Astrocyte (in vitro differentiated cells and primary cell): ENCODE measurements at places on chromosomes 3 and 15.
A peak's percentile ranks its signal among the peaks of the same experiment; 100 is the strongest.

DNA sequence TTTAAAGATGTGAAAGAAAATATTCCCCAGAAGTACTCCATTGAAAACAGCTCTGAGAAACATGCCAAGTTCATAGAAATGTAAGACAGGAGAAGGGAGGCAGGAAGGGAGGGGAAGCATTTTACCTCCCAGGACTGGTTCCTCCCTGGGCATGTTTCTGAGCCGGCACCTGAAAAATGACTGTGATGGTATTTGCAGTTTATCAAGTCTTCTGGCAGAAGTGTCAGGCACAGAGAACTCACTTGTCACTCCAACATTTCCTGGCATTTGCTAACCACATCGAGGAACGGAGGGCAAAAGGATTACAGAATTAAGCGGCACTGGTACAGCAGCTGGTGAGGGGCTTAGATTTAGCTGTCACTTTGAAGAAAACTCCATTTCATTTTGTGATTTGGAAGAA lies 1054.0 kb downstream of the TUSC7 start:
- H3K4me3 ChIP-seq, result no peak overlapping the region
- DNase-seq, result no peak

- peak overlapping the region; percentile 4 for H3K27ac ChIP-seq
- H3K4me3 ChIP-seq, result no peak overlapping the region
- peaks cover 45% of the 10 kb centered on the region for H3K4me1 ChIP-seq
- DNase-seq, result no peak
These were observed 2.1 kb downstream of the CYB561D2 start for GRCh38 chr3:50352781-50353180.

- peaks cover 6% of the 10 kb centered on the region for H3K4me1 ChIP-seq
- H3K4me3 ChIP-seq, result no peak overlapping the region
- no peak overlapping the region for H3K27ac ChIP-seq
These were observed 3.3 kb upstream of the EHD4 start for GRCh38 chr15:41975669-41976068.

DNA sequence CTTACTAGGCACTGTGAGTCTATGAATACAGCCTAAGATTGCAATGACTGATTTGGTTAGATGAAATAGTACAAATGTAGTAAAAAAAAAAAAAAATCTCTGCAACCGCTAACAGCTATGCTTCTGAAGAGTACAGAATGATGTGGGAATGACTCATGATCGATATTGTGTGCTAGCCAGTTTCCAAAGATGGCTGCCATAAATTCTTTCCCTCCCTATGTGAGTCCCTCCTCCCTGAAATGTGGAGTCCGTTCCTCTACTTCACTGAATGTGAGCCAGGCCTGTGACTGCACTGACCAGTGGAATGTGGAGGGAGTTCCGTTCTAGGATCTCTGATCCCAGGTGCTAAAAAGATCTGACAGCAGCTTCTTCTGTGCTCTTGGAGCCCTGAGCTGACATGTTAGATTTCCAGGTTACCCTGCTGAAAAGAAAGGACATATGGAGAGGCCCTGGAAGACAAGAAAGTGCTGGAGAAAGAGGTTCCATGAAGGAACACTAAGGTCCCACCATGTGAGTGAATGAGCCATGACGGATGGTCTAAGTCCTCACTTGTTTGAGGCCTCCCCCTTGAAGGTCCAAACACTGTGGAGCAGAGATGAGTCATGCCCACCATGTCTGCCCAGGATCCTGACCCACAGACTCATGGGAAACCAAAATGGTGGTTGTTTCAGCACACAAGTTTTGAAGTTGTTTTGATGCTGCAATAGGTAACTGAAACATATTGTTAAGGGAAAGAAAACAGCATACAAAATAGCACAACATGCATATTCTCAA lies 46.3 kb downstream of the DGKG start:
- H3K4me1 ChIP-seq, result peaks cover 12% of the 10 kb centered on the region
- no peak overlapping the region for H3K4me3 ChIP-seq
- DNase-seq, result peak; percentile 95
- H3K36me3 ChIP-seq, result no peaks in the 10 kb centered on the region
- peak overlapping the region; percentile 58 for H3K27ac ChIP-seq

DNA sequence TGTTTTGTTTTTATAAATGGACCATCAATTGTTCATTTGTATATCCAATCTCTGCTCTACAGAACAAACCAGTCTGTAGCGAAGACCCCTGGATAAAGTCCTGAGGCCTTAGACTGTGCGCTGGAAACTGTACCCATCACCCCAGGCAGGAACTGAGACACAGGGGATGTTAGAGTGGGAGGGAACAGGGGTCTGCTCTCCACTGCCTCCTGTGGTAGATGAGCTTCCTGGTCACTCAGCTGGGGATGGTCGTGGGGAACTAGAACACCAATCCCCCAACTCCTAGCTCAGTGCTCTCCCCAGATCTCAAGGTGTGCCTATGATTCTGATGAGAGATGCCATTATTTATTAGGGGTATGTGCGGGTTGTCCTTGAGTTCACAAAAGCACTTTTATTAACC lies 340.2 kb upstream of the IGF1R start:
- no peaks in the 10 kb centered on the region for H3K27me3 ChIP-seq
- H3K4me3 ChIP-seq, result no peak overlapping the region
- no peak overlapping the region for H3K27ac ChIP-seq
- no peak for DNase-seq

- H3K27ac ChIP-seq, result no peak overlapping the region
- no peaks in the 10 kb centered on the region for H3K36me3 ChIP-seq
- peaks cover 7% of the 10 kb centered on the region for H3K27me3 ChIP-seq
- DNase-seq, result no peak
These were observed 34.2 kb downstream of the ALS2CL start for GRCh38 chr3:46659285-46659684.

- peak; percentile 69 for DNase-seq
- no peak overlapping the region for H3K27ac ChIP-seq
- H3K27me3 ChIP-seq, result no peaks in the 10 kb centered on the region
- H3K4me3 ChIP-seq, result no peak overlapping the region
These were observed 381.6 kb downstream of the FOXP1 start for GRCh38 chr3:71201939-71202338.

GRCh38 chr3:114939920-114940319 lies 207.2 kb downstream of the ZBTB20 start:
- H3K36me3 ChIP-seq, result no peaks in the 10 kb centered on the region
- H3K27ac ChIP-seq, result no peak overlapping the region
- DNase-seq, result no peak
- no peak overlapping the region for H3K4me3 ChIP-seq
- no peaks in the 10 kb centered on the region for H3K4me1 ChIP-seq
- no peaks in the 10 kb centered on the region for H3K27me3 ChIP-seq

DNA sequence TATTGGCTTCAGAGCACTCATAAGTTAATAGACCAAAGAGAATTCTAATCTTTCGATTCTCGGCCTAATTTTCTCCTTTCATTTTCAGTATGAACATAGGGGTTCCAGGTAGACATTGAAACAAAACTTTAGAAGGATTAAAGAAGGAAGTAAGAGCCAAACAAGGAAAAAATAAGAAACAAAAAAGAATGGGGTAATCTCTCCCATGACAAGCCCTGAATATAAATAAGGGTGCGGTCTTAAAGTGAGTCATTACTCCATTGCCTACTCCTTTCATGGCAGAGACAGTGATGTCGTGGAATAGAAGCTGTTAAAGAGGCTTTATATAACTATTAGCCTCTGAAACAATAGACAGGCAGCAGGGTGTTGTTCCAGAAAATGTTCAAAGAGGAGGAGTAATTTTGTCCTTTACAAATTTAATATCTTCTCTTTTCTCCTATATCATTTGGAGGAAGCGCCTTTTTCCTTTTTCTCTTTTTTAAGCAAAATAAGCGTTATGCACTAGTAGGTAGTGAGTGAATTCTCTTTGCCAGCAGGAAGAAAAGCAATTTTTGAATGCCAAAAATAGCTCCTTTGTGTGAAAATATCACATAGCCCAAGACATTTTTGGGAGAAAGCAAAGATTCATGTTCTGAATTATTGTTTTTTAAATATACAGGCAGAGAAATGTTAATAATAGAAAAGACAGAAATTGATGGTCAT lies 607.9 kb upstream of the KCNMB2 start:
- H3K36me3 ChIP-seq, result no peaks in the 10 kb centered on the region
- peaks cover 16% of the 10 kb centered on the region for H3K4me1 ChIP-seq
- H3K27ac ChIP-seq, result no peak overlapping the region
- DNase-seq, result peak; percentile 72

- H3K27ac ChIP-seq, result no peak overlapping the region
- H3K4me3 ChIP-seq, result no peak overlapping the region
- peaks cover 8% of the 10 kb centered on the region for H3K36me3 ChIP-seq
- no peak for DNase-seq
These were observed 39.1 kb downstream of the COPS2 start for GRCh38 chr15:49116108-49116857.

DNA sequence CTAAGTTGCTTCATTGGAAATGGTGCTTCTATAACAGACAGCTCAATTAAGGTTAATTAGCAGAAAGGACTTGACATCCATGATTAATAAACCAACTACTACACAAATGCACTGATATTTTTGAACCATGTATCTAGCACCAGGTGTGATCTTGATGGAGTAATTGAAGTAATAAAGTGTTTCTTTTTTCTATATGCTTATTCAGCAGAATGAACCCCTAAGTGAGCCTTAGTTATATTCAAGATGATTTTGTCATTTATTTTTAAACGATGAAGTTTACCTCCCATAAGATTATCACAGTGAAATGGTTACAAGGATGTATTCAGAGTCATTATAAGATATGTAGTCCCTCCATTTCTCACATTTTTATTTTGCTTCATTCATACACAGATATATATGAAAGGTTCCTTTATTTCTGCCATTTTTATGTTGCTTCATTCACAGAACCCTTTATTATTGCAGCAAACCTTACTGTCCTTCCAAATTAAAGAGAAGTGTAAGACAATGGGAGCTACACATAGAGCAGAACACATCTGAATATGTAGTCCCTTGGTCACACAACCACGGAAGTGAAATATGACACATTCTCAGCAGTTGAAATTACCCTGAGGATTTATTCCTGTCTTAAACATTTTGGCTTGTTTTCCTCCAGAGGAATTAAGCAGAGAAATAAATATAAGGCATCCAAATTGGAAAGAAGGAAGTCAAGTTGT lies 295.0 kb downstream of the RAP2B start:
- H3K4me1 ChIP-seq, result no peaks in the 10 kb centered on the region
- H3K4me3 ChIP-seq, result no peak overlapping the region
- DNase-seq, result no peak
- no peak overlapping the region for H3K27ac ChIP-seq
- no peaks in the 10 kb centered on the region for H3K27me3 ChIP-seq
- H3K36me3 ChIP-seq, result no peaks in the 10 kb centered on the region

DNA sequence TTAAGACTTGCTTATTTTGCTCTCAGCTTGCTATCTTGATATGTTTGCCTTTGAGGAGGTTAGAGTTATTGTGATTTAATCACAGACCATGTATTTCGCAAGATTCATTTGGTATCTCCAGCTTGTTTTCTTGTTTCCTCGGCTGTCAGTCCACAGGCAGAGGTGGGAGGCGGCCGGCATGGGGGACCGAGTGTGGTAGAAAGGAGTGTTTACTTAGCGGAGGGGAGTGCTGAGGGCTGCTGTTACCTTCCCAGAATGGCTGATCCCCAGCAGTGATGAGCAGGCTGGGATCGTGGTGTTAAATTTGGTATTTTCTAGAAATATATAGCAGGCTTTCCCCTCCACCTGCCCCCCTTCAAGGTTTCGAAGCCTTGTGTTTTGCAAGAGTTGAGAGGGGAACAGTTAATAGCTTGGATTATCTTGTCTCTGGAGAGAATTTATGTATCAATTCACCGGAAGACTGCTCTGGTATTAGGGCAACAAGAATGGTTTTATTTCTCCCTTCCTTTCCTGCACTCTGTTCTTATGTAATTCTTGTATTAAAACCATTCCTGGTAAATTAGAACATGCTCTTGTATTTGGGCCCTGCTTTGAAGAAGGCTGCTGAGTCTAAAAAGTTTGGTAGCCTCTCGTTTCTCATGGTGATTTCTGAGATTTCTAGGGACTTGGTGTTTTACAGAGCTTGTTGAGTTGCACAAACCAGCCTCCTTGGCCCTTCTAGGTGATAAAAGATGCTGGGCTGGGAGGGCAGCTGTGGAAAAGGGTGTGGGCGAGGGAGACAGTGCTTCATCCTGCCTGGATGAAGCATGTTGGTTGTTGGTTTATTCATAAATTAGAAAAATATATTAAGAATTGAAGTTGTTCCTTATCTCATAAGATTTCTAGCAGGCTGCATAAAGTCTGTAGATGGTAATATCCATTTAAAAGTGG lies 151.4 kb downstream of the IGF1R start:
- H3K27me3 ChIP-seq, result no peaks in the 10 kb centered on the region
- no peaks in the 10 kb centered on the region for H3K36me3 ChIP-seq
- H3K4me1 ChIP-seq, result peaks cover 41% of the 10 kb centered on the region
- DNase-seq, result no peak
- H3K27ac ChIP-seq, result peak overlapping the region; percentile 64

DNA sequence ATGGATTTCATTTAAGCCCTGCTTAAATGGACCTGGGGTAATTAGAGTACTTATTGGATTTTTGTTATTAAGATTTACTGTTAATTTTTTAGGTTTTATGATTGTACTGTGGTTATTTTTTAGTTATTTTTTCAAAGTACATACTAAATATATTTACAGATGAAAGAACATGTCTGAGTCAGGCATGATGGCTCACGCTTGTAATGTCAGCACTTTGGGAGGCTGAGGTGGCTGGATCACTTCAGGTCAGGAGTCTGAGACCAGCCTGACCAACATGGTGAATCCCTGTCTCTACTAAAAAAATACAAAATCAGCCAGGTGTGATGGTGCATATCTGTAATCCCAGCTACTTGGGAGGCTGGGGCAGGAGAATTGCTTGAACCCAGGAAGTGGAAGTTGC lies 16.2 kb upstream of the RPL24 start:
- H3K36me3 ChIP-seq, result no peaks in the 10 kb centered on the region
- no peak overlapping the region for H3K4me3 ChIP-seq
- no peak for DNase-seq
- H3K27ac ChIP-seq, result no peak overlapping the region
- peaks cover 3% of the 10 kb centered on the region for H3K4me1 ChIP-seq

- DNase-seq, result no peak
- no peaks in the 10 kb centered on the region for H3K4me1 ChIP-seq
- H3K4me3 ChIP-seq, result no peak overlapping the region
- peaks cover 2% of the 10 kb centered on the region for H3K27me3 ChIP-seq
- no peaks in the 10 kb centered on the region for H3K36me3 ChIP-seq
These were observed 7.9 kb downstream of the CCR1 start for GRCh38 chr3:46200211-46200610.

GRCh38 chr3:62755285-62755684 lies 119.9 kb downstream of the CADPS start:
- H3K4me3 ChIP-seq, result no peak overlapping the region
- no peaks in the 10 kb centered on the region for H3K36me3 ChIP-seq
- no peaks in the 10 kb centered on the region for H3K4me1 ChIP-seq
- no peak for DNase-seq
- no peaks in the 10 kb centered on the region for H3K27me3 ChIP-seq
- no peak overlapping the region for H3K27ac ChIP-seq

DNA sequence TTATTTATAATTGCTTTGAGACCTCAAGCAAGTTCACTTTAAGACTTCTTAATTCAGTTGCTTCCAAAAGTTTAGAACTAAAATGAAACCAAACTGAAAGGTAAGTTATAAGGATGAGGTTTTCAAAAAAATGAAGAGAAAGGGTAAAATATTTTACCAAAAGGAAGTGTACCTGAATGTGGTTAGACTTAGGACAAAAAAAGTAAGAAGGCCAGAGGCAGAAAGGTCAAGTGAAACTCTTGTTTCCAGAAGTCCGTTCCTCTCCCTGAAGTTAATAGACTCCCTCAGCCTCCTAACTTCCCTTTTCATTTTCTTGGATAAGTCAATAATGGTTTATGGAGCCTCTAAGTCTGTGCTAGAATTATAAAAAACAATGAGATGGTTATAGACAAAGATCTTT lies 16.6 kb downstream of the BTLA start:
- DNase-seq, result no peak
- H3K4me3 ChIP-seq, result no peak overlapping the region
- H3K27ac ChIP-seq, result no peak overlapping the region
- H3K27me3 ChIP-seq, result no peaks in the 10 kb centered on the region

GRCh38 chr3:15361494-15362214 lies 29.3 kb upstream of the SH3BP5 start:
- no peaks in the 10 kb centered on the region for H3K27me3 ChIP-seq
- DNase-seq, result peak; percentile 86
- peak overlapping the region; percentile 72 for H3K27ac ChIP-seq
- H3K36me3 ChIP-seq, result no peaks in the 10 kb centered on the region
